ENCODE measurements at places on chromosomes 6 and 20.

DNA sequence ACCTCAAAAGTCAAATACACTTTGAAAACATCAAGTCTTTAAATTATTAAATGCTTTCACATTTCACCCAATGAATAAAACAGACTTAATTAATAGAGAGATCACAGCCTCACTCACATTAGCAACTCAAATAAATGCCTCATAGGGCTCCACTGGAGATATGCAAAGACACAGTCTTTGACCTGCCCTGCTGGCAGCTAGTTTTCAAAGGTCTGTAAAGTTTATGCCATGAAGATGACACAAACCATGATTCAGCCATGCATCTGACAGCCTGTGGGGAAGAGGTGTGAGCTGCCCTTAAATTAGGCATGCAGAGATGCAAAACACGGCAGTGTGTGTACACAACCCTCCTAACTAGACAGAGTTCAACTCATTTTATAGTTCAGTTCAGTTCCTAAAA, 83.6 kb downstream of the PAK5 start:
- no peak for DNase-seq

DNA sequence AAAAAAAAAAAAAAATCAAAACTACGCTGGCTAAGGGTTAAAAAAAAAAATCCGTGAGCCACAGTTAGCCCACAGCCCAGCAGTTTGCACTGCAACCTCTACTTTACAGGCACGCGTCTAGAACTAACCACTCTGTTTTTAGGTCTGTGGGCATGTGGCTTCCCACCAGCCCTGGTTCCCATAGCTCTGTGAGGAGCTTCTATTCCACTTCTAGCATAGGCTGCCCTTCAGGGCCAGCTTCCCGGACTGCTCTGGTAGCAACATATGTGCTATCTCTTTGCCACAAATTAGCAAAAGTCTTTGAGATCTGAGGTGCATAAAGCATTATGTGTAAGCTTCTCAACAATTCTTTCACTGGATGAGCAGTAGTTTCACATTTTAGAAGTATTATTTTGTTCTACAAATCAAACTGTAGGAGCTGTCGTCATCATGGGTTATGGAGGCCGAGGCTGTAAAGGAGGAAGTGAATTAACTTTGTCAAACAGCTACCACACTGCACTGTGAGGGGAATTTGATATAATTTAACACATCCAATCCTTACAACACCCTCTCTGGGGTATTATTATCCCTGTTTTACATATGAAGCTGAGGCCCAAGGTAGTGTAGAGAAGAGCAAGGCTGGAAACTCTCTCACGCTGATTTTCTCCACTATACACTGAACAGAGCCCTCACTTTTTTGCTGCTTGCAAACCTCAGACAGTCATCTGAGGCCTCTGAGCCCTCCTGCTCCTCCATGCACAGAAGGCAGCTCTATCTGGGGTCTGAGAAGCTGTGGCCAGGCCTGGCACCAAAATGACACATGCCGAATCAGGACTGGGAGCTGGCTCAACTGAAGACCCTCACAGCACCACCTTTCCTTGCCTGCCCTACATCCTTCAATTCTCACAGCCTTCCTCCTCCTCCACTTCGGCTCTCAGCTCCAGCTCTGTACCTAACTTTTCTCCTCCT, 35.4 kb downstream of the MAN1A1 start:
- no peak for DNase-seq

- DNase-seq: no peak
Observed at GRCh38 chr20:46650575-46651090, 626 bp downstream of the SLC13A3 start.

- DNase-seq: no peak
Observed at GRCh38 chr20:8809107-8809953, 259.6 kb upstream of the PLCB4 start.

DNA sequence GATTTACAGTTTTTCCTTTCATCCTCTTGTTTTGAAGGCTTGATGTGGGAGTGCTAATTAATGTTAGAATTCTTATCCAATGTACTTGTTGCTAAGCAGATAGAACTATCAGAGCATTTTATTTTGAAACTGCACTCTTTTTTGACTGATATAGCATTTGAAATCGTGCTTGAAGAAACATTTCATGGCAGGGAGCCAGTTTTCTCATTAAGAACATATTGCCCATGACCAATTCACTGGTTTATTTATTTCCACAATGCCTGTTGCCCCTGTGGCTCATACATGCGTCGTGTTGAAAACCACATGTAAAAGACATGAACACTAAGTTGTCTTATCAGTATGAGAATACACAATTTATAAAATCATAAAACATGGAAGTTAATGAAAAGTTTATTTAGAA, 479.7 kb upstream of the FLRT3 start:
- no peak for DNase-seq

- DNase-seq: no peak
Observed at GRCh38 chr6:42520786-42521607, 42.8 kb upstream of the UBR2 start.

- DNase-seq: peak; percentile 38
Observed at GRCh38 chr20:44683263-44684046, 31.7 kb upstream of the CCN5 start.

GRCh38 chr20:591941-592340, 18.2 kb downstream of the TCF15 start:
- DNase-seq: no peak

DNA sequence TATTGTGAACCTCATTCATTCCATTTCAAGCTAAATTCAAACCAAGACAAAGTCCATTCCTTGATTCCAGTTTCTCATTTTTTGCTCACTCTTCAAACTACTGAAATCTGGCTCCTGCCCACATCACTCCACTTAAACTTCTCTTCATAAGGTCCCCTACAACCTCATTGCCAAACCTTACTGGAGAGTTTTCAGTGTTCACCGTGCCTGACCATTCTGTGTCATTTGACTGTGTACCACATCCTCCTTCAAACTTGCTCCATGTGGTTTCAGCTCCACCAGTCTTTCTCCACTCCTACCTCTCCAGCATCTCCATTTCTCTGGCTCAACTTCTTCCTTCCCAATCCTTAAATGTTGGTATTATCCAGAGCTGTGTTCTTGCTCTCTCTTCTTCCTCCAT, 38.5 kb upstream of the TAB2 start:
- no peak for DNase-seq

DNA sequence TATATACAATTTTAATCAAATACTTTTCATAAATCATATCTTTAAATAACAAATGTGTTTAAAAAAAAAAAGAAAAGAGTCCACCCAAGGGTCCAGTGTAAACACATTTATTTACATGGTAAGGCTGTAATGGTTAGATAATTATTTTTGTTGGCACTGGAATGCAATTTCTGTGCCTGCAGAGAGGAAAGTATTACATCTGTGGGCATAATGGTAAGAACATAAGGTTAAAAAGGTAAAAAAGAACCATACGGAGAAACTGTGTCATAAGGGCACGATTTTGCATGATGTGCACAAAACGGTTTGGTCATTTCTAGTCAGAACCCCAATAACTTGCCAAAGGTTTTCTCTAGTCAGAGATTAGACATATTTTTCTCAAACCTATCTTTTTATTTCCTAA, 54.3 kb downstream of the RWDD2A start:
- DNase-seq: no peak

Measured in stimulated activated CD8-positive, alpha-beta memory T cell treated with anti-CD3 and anti-CD28 coated beads, Interleukin-12 subunit alpha, Interleukin-12 subunit beta, amount 100 ng/mL, for 1 hour (primary cell).